Stimulated activated CD8-positive, alpha-beta memory T cell treated with anti-CD3 and anti-CD28 coated beads, Interleukin-7, amount 100 ng/mL, for 24 hours (primary cell): ENCODE measurements at places on chromosomes 6 and 20.

GRCh38 chr20:60680554-60680953, 571.5 kb upstream of the CDH4 start:
- no peak for DNase-seq

DNA sequence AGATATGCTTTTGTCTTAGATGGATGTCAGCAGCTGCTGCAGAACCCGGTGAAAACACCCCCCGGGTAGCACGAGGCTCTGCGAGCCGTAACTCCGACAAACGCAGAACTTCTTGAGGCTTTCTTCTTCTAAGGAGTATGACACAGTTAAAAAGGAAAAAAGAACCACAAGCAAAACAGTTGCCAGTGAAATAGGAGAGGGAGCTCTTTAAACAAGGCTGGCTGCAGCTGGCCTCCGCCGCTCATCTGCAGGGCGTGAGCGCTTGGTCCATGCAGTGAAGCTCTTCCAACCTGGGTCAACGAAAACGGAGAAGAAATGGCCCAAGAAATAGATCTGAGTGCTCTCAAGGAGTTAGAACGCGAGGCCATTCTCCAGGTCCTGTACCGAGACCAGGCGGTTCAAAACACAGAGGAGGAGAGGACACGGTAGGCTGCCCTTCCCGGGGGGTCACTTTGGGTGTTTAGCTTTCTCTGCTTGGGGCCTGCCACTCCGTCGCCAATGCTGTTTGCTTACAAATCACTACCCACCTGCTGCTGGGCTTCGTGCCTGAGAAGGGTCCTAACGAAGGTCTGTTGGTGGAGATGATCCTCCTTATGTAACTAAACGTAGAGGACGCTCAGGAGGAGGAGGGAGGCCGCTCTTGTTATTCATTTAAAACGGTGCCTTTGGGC, 13.2 kb downstream of the SYTL3 start:
- no peak for DNase-seq

DNA sequence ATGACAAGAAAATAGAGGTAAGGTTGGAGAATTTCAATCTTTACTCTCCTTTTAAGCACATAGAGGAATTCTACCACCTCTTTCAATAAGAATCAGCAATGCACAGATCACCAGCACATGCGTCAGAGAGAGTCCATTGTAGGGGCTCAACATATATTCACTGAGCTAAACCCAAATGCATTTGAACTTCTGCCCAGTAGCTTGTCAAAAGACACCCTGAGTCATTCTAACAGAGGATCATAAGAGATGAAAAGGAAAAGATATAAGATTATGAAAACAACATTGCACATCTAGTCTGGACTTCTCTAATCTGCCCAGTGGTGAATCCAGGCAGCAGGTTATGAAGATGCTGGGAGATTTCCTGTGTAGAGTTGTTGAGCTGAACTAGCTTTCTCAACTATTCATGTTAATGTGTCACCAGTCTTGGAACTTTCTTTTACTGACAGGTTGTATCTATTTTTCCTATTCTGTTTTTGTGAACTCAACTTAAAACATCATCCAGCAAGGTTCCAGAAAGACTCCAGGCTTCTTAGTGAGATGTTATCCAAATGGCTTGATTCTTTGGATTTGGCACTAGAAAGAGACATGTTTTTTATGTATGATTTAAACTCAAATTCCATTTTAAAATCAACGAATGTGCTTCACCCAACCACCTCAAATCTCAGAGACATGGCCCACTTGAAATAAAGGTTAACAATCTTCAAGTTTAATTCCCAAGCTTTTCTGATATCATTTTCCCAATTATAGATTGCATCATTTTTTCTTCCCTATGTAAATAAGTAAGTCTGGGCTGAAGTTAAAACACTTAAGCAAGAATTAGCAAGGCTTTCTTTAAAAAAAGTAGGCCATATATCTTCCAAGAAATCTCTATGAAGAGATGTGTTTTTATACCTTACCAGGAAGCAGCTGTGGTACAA, 89.3 kb downstream of the TSHZ2 start:
- DNase-seq: no peak

GRCh38 chr6:14709900-14710299, 536.0 kb upstream of the JARID2 start:
- no peak for DNase-seq

DNA sequence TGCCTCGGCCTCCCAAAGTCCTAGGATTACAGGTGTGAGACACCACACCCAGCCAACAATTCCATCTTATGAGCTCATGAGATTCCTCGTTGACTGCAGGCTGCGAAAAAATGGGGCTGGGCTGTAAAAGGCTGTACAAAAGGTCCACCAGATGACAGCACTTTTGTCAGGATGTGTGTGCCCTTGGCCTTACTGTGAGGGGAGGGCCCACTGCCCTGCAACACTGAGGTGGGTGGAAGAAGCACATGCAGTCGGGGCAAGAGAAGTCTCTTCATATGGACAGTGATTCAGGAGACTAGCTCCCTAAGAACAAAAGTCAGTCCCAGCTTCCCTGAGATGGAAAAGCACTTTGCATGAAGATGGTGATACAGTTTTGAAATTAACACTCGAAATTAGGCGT, 50.5 kb downstream of the KCTD20 start:
- DNase-seq: no peak

GRCh38 chr20:12722091-12722490, 286.7 kb upstream of the SPTLC3 start:
- DNase-seq: no peak

DNA sequence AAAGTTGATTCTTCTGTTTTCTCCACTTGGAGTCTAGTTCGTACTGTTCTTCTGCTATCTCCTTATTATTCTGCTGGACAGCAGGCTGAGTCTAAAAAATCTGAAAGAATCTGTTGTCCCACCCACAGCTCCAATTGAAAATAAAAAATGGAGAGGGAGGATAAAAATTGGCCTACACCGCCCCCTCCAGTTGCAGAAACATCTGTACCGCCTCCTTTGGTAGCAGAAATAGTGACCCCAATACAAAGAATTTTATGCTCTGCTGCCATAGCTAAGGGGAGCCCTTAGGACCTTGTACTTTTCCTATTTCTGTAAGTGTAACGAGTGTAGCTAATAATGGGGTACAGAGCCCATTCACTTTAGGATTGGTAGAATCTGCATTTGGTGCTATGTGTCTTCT, 4.9 kb upstream of the FKBP1A start:
- no peak for DNase-seq

- DNase-seq: no peak
These were observed 10.4 kb downstream of the HIVEP2 start for GRCh38 chr6:142934599-142934998.

DNA sequence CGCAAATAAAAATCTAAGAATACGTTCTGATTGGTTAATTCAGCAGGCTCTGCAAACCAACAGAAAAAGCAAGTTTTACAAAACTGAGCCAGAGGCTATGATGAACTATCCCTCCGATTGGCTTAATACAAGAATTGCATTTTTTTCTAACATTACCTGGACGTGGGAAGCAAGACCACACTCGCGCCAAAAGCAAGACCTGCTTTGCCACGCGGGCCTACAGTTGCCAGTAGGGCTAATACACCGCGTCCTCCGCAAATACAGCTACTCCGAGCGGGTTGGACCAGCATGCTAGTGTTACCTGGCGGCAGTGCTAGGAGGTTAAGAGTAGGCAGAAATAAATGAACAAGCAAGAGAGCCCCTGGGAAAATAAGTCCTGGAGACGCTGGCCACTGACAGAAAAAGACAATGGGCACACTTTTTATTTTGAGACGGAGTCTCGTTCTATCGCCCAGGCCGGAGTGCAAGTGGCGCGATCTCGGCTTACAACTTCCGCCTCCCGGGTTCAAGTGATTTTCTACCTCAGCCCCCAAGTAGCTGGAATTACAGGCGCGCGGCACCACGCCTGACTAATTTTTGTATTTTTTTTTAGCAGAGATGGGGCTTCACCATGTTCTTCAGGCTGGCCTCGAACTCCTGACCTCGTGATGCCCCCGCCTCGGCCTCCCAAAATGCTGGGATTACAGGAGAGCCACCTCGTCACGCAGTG, 131.9 kb upstream of the BTN3A2 start:
- DNase-seq: no peak
